NCI-H1694 (cell line): ENCODE measurements at places on chromosomes 3 and 15.

GRCh38 chr3:39668420-39668819 lies 141.0 kb upstream of the MYRIP start:
- no peak for DNase-seq

- DNase-seq = no peak
Measured at GRCh38 chr15:92813485-92813884, 86.6 kb upstream of the CHD2 start.

GRCh38 chr3:32990116-32990515 lies 38.7 kb downstream of the CCR4 start:
- DNase-seq = no peak

DNA sequence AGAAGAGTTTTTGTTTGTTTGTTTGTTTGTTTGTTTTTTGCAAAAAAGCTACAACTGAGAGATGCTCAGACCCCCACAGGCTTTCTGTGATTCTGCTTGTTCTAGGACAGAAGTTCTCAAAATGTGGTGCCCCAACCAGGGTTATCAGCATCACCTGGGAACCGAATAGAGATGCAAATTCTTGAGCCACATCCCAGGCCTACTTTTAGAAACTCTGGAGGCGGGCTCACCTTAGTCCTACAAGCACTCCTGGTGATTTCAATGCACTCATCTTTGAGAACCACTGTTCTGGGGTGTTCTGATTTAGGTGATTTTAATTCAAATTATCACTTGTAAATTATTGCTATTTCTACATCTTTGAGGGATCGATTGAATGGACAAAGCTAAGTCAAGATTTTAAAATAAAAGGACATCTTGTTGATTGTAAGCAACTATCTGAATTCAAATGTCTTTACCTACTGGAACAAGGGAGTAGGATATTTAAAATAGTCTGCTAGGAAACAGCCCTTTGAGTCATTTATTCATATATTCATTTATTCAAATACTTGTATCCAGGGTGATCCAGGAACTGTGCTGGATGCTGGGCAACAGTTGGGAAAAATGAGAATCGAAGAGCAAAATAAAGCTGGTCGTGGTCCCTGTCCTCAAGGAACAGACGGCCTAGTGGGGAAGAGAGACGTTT lies 44.7 kb upstream of the CADPS start:
- DNase-seq = no peak

GRCh38 chr3:112811917-112812660 lies 34.6 kb downstream of the CD200R1L start:
- DNase-seq = no peak
